NCI-H460 (cell line): ENCODE measurements at places on chromosomes 2 and 18.

- DNase-seq, result no peak
Measured at GRCh38 chr2:239137898-239138283, 262.9 kb downstream of the HDAC4 start.

DNA sequence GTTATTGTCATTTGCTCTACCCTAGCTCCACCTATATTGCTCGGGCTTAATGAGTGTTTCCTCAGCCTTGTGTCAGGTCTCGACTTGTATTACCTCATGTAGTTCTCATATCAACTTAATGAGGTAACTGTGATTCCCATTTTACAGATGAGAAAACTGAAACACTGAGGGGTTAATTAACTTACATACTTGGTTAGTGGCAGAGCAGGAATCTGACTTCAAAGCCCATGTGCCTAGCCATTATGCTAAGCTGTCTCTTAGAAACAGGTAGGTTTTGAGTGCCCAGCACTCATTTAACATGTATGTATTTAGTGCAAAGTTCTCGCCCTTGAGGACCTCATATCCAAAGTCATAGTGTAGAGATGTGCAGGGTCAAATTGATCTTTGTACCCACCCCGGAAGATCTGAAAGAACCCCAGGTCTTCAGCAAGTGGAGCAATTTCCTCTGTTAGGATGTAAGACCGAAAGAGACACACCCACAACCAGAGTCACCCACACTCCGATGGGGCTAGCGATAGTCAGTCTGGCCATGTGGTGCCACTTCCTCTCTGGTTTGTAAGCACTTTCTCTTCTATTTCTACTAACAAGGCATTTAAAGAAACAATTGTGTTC, 121.0 kb upstream of the SLC39A10 start:
- no peak for DNase-seq

- DNase-seq, result peak; percentile 67
Measured at GRCh38 chr2:85445316-85446295, 27.1 kb downstream of the SH2D6 start.

- DNase-seq, result no peak
Measured at GRCh38 chr2:29697715-29698114, 223.7 kb downstream of the ALK start.

DNA sequence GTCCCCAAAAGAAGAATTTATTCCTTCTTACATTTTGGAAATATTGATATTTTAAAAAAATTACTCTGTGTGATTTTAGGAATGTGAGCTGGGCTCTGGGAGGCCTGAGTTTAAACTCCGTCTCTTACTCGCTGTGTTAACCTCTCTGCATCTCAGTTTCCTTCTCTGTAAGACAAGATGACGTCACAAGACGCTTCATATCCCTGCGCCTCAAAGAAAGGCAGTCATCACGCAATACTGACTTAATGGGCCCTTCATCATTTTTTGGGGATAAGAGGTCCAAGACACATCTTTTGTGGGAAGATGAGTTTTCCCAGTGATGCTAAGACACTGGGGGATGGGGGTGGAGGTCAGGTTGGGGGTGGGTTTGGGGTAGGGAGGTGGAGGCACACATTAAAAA, 320.4 kb downstream of the AFF3 start:
- DNase-seq, result no peak

GRCh38 chr2:142710336-142710735, 167.1 kb upstream of the KYNU start:
- no peak for DNase-seq

DNA sequence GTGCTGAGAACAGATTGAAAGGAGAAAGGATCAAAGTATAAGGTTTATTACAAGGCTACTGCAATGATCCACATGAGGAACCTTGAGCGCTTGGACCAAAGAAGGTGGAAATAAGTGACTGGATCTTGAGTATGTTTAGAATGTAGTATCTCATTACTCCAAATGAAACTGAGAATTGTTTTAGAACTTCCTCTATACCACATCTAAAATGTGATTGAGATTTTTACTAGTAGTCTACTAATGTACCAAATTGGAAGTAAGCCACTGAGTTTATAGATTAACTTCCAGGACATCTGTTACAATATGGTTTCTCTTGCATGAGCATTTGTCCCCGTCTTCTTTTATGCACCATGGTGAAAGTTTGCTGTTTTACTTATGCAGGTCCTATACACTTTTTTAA, 300.5 kb downstream of the SUCLG1 start:
- no peak for DNase-seq

DNA sequence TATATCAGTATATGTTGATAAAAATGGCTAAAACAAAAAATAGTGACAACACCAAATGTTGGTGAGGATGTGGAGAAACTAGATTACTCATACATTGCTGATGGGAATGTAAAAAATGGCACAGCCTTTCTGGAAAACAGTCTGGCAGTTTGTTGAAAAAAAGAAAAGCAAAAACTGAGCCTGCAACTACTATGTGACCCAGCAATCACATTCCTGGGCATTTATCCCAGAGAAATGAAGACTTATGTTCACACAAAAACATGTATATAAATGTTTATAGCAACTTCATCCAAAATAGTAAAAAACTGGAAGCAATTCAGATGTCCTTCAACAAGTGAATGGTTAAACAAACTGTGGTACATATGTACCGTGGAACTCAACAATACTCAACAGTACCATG, 7.5 kb upstream of the KDSR start:
- no peak for DNase-seq

DNA sequence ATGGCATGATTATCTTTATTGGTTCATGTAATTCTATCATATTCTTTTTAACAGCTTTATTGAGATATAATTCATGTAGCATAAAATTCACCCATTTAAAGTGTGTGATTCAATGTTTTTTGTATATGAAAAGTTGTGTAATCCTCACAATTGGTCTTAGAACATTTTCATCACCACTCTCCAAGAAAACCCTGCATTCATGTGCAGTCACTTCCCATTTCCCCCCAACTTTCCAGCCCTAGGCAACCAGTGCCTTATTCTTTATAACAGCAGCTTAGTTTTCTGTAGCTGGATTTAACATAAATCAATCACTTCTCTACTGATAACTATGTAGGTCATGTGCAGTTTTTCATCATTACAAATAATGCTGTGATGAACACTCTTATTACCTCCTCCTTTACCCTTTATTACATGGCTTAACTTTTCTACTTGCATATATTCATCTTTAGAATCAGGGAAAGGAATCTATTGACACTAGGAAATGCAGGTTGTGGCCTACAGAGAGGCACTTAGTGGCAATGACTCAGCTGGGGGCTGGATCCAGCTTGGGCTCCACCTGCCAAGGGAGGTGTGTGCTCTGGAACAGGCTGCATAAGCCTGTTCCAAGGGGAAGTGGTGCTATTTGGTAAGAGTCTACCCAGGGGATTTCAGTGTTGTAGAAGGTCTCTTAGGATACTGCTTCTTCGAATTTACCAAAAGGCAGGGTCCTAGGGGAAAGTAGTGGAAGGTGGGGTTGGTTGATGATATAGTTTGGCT, 89.1 kb downstream of the ETAA1 start:
- no peak for DNase-seq

DNA sequence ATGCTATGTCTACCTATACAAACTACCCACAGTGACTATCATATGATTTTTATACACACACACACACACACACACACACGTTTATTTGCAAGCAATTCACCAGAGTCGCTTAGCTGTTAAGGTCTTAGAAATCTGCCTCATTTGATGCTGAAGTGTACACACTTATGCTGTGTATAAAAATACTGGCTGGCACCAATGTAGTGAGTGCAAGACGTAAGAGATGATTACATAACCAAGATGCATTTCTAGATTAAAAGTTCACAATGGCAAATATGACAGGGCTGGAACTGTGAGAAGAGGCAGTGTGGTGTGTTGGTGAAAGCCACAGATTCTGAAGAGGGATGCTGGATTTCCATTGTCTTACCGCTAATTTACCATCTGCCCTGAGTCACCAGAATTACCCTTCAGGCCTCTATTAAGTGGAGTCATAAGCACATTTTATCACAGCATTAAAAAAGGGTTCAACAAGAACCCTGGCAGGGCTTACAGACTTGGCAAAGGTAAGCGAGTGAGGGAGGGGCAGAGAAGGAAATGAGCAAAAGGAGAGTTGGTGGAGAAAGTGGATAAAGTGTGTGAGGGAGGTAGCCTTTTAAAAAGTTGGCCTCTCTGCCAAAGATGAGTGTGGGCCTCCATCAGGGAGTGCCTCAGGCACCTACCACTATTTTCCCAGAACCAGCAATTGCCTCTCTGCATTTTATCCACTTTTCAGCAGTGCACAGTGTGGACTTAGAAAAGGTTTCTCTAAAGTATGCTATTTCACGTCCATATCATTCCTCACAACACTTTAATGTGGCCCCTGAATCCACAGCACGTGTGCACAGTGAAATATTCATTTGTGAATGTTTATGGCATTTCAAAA, 21.5 kb downstream of the MEIS1 start:
- DNase-seq, result no peak

GRCh38 chr2:54880428-54880827, 157.0 kb downstream of the EML6 start:
- no peak for DNase-seq

DNA sequence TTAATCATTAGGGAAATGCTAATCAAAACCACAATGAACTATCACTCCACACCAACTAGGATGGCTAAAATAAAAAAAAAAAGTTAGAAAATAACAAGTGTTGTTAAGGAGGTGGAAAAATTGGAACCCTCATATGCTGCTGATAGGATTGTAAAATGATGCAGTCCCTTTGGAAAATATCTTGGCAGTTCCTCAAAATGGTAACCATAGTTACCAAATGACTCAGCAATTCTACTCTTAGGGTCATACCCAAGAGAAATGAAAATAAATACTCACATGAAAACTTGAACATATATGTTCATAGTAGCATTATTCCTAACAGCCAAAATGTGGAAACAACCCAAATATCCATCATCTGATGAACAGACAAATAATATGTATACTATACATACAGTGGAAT, 15.7 kb upstream of the ACVR2A start:
- DNase-seq, result peak; percentile 76

DNA sequence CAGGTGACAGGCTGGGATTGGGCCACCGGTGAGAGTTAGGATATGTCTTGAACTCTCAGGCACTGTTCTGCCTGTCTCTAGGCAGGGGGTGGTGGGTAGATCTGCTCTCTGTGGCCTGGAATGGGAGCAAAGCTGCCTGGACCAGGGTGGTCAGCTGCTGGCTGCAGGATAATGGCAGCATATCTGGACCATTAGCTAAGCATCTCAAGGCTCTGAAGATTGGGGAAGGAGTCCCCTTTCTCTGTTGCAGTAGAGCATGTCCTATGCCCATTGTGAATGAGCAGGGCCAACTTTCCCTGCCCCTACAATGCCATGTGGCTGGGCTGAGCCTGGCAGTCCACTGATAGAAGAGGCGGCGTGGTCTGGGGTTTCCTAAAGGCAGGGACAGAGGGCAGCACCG, 34.6 kb downstream of the LOXHD1 start:
- DNase-seq, result no peak

DNA sequence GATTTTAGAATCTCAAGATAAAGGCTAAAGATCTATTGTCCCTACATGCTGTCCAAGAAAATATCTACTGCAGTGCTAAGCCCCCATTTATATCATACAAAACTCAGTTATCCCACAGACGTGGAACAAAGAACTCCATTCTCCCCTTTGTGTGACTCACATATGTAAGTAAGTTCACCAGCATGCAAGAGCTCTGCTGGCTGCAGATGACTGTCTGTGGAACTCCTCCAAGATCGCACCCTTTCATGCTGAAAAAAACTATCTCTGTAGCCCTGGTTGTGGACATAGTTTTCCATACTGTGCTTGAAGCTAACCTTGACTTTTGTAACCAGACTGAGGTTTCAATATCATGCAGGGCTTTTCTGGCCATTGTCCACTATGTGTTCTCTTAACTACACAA, 207.1 kb downstream of the ZNF521 start:
- DNase-seq, result no peak

DNA sequence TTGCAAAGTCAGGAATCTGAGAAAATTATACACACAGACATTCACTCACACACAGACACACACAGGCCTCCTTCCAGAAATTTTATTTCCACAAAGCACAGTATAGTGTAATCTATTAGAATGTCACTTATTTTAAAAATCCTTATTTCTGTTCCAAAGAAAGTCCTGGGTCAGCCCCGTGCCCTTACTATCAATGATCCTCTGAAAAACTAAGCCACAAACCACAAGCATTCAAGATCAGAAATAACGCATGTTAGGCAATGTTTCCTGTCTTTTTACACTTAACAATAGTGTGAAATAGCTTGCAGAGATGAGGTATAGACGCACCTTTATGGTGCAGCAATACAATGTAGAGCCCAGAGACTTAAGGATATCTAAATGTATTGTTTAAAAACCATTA, 25.8 kb downstream of the TBC1D8 start:
- DNase-seq, result no peak

DNA sequence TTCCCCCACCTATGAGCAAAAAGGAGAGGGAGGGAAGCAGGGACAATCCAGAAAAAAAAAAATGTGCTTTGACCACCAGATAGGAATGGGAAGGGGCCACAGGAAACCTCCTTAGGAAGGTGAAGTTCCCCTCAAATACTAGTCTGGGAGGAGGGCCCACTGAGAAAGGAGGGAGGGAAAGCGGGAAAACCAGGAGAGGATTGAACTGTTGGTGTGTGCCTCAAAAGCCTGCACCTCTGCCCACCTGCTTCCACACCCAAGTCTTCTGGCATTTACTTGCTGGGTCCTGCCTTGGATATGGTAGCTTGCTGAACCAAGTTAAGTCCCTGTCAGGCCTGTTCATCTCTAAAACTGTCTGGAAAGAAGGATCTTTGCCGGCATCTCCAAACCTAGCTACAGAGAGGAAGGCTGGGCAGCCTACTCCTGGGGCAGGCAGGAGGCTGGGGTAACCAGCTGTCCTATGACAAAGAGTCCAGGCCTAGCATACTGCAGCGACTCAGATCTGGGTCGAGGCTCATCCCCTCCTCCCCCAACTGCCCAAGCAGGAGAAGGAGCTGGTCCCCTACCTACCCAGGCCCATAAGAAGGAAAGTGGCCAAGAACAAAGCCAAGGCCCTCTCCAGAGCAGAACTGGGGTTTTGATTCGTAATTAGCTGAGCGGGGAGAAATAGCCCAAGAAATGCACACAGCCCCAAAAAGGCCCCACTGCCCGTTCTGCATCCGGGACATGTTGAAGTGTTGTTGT, 3.0 kb downstream of the EN1 start:
- no peak for DNase-seq

DNA sequence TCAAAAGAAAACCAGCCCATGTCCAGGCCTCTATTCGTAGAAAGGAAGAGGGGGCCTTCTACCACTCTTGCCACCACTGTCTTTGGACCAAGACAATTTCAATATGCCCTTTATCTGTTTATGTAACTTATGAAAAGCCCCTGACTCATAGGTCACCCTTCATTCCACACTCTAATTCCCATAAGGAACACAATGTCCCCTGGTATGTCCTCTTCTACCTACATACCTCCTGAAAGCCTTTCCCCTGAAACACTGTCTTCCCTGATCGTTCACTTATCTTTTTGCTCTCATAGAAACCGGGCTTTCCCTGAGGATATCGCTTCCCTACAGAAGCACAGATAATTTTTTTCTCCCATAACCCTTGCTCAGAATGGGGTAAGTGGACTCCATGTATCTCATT, 13.3 kb downstream of the EIF2AK3 start:
- no peak for DNase-seq

DNA sequence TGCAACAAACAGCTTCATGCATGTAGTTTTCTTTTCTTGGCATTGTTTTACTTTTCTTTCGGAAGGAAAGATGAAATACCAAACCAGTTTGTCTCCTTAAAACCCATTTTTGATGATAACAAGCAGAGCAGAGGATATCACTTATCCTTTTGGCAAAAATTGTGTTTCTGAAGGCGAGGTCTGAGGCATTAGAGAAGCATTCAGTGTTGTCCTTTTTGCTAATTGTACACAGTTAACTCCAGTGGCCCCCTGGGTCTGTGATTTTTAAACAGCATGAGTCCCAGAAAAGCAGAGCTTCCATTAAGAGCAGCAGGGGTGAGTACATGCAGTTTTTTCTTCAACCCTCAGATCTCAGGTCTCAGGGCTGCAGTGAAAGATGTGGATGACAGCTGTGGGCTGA, 41.3 kb downstream of the TTC39C start:
- DNase-seq, result no peak
